ENCODE measurements at places on chromosomes 2 and 18.
A peak's percentile ranks its signal among the peaks of the same experiment; 100 is the strongest.

DNA sequence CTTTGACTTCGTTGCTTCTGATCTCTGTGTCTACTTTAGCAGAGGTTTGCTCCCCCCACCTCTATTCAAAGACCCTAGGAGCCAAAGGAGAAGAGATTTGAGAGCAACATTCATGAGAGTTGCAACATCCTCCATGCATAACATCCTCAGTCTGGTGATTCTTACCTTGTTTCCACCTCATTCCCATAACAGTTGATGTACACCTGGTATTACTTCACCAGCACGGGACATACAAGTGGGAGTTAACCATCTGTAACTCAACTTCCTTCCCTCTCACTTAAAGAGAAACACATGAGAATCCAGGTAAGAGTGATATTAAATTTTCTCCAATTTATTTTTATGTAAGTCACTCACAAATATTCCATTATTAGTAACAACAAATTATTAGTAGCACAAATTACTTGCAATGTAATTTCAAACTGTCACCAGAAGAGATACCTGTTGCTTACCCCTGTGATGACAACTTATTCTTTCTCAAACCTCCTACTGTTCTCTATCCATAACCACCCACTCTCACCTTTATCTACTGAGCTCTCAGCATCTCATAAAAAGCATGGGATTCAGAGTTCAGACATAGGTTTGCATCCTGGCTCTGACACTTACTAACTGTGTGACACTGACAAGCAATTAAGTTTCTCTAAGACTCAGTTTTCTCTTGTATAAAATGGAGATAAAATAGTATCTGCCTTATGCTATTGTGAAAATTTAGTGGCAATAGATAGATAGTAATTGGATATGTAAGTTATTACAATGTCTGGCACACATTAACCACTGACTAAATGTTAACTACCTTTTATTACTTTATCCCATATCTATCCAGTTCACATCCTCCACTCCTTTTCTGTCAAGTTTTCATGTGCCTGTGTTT is 184.6 kb upstream of the SRD5A2 start:
- DNase-seq, result no peak

DNA sequence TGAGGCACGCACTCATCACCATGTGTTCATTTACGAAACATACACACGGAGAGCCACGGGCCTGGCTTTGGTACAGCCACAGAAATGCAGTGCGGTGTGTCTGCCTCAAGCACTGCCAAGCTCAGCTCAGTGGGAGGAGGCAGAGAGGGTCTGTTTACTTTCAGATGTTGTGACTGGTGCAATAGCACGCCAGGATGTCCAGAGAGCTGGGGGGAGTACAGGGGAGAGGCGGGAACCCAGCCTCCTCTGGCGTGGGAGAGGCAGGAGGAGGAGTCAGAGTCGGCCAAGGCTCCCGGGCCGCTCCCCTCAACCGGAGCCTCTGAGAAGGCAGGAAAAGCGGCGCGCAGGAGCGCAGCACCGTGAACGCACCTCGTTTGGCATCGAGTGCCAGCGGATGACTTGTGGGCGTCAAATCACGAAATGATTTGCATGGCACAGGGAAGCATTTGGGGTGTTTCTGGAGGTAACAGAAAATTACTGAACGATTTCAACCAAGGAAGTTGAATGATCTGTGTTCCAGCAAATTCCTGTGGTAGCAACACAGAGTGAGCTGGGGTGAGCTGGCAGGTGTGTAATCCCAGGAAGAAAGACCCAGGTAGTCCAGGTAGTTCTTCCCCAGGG is 143.0 kb downstream of the ZNF516 start:
- peak; percentile 27 for DNase-seq

GRCh38 chr2:10284108-10284870 is 18.4 kb upstream of the HPCAL1 start:
- DNase-seq, result peak; percentile 77

DNA sequence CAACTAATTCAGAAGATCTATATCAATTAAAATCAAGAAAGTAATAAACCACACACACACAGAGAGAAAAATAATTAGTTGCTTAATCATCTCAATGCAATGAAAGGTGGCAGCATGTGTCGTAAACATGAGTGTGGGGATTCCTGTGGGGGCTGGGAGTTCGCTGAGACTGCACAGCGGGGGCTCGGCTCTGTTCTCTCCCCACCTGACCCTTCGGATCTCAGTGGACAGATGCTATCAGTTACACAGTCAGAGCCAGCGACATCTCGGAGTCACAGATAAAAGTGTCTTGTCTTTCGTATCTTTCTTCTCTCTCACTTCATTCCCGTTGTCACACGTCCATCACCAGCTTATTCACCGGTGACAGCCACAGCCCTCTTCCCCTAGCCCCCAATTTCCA is 37.1 kb downstream of the COLEC12 start:
- DNase-seq, result no peak

- DNase-seq, result no peak
These were observed 1.3 kb upstream of the ZNF516 start for GRCh38 chr18:76496194-76496890.

- no peak for DNase-seq
These were observed 38.5 kb upstream of the ATP8B1 start for GRCh38 chr18:57841568-57841967.

GRCh38 chr18:48742706-48743475 is 204.1 kb downstream of the CTIF start:
- peak; percentile 34 for DNase-seq

GRCh38 chr2:136059036-136059472 is 58.9 kb downstream of the CXCR4 start:
- DNase-seq, result no peak

DNA sequence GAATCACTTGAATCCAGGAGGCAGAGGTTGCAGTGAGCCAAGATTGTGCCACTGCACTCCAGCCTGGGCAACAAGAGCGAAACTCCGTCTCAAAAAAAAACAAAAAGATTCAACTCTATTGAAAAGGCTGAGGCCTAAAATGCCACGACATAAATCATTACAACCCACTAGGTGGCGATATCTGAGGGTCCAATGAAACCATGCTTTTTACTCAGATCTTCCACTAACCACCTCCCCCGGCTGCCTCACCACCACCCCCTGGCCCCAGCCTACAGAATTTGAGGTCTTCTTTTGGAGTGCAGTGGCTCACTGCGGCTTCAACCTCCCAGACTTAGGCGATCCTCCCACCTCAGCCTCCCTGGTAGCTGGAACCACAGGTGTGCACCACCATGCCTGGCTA is 57.5 kb downstream of the AP1S3 start:
- DNase-seq, result no peak

DNA sequence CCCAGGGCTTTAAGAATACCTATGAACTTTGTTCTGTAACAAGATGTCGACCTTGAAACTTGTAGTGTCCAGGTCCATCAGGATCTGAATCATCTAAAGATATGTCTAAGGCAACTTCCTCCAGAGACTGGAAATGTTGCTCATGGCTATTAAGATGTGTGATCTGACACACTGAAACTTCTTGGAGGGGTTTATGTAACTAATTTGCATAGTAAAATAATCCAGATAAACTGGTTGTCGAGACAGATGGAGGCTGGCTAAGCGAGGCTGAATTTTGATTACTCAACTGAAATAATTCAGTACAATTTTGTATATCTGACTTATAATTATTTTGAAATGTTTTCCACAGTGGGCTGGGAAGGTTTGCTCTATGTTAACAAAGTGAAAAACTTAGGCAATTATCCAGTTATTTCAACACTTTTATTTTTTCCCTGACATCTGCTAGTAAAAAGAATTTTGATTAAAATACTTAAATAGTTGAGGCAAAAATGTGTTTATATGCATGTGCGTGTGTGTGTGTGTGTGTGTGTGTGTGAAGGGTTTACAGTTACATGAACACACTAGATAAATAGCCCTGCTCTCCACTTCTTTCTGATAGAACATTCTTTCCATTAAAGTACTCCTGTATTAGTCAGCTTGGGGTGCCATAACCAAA is 11.4 kb upstream of the MAP3K20 start:
- DNase-seq, result no peak

DNA sequence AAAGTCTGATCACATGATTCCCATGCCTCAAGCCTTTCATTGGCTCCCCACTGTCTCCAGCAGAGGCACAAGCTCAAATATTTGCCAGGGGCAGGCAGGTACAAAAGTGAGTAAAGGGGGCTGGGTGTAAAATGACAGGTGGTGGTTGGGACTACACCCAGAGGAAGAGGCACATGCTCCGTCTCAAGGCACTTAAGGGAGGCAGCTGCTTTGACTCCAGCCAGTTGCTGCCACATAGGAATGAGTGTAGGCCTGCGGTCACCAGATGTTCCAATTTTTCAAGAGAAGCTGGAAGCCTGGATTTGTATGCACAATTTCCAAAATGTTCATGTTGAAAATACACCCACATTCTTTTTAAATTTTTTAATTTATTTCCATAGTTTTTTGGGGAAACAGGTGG is 164.4 kb downstream of the UPP2 start:
- no peak for DNase-seq

GRCh38 chr2:224151161-224151560 is 112.1 kb upstream of the SERPINE2 start:
- DNase-seq, result no peak

DNA sequence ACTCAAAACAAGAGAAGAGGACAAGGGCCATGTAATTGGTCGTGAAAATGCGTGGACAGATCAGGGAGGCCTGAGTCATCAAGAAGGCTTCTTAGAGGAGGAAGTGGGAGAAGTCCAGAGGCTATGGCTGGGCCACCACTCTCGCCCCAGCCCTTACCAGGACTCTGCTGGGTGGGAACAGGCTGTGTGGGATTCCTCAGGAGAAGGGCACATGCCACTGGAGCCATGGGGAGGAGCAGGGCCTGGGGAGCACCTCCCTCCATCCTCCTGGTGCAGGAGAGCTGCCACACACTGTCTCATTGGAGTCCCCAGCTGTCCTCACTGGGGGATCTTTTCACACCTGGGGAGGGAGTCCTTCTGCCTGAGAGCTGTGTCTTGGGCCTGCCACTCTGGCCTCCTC is 9.4 kb upstream of the RALB start:
- no peak for DNase-seq

- no peak for DNase-seq
These were observed 21.6 kb downstream of the GCKR start for GRCh38 chr2:27518113-27518781.

DNA sequence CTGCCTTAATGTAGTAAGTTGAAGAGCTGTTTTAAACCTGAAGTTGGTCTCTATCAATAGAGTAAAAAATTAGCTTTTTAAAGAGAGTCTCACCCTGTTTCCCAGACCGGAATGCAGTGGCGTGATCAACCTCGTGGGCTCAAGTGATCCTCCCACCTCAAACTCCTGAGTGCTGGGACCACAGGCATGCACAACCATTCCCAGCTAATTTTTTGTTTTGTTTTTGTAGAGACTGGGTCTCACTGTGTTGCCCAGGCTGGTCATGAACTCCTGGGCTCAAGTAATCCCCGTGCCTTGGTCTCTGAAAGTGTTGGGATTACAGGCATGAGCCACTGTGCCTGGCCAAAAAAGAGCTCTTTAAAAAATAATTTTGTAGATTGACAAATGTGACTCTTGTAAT is 40.3 kb downstream of the CRIM1 start:
- DNase-seq, result no peak

GRCh38 chr2:209525834-209526281 is 102.0 kb downstream of the MAP2 start:
- no peak for DNase-seq

- DNase-seq, result no peak
These were observed 16.1 kb downstream of the SERPINB5 start for GRCh38 chr18:63492851-63493250.

- no peak for DNase-seq
These were observed 181.4 kb upstream of the FN1 start for GRCh38 chr2:215617060-215617824.

- no peak for DNase-seq
These were observed 45.2 kb upstream of the NYAP2 start for GRCh38 chr2:225354281-225354774.

GRCh38 chr2:173462892-173463840 is 108.5 kb downstream of the CDCA7 start:
- DNase-seq, result no peak

- DNase-seq, result no peak
These were observed 122.1 kb downstream of the TMEM247 start for GRCh38 chr2:46601328-46601963.

DNA sequence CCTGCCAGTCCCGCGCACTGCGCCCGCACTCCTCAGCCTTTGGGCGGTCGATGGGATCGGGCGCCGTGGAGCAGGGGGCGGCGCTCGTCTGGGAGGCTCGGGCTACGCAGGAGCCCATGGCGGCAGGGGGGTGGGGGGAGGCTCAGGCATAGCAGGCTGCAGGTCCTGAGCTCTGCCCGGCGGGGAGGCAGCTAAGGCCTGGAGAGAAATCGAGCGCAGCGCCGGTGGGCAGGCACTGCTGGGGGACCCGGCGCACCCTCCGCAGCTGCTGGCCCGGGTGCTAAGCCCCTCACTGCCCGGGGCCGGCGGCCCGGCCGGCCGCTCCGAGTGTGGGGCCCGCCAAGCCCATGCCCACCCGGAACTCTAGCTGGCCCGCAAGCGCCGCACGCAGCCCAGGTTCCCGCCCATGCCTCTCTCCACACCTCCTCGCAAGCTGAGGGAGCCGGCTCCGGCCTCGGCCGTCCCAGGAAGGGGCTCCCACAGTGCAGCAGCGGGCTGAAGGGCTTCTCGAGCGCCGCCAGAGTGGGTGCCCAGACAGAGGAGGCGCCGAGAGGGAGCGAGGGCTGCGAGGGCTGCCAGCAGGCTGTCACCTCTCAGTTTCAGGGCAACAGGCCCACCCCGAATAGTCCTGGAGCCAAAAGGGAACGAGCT is 74.1 kb downstream of the PSMG2 start:
- no peak for DNase-seq

DNA sequence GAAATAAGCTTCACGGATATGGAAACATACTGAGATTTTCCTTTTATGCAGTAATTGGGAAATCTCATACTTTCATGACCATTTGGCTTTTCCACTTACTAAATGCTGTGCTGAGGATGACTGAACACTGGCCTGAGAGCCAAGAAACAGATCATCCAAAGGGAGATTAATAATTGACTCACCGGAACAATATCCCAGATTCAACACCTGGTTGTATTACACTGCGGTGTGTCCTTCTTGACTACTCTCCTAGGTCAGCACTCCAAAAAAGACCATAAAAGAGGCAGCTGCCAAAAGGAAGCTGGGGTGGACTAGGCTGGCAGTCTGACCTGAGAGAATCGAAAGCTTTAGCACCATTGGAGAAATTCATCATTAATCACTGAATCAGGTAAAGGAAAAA is 469.1 kb downstream of the CBLN2 start:
- no peak for DNase-seq

DNA sequence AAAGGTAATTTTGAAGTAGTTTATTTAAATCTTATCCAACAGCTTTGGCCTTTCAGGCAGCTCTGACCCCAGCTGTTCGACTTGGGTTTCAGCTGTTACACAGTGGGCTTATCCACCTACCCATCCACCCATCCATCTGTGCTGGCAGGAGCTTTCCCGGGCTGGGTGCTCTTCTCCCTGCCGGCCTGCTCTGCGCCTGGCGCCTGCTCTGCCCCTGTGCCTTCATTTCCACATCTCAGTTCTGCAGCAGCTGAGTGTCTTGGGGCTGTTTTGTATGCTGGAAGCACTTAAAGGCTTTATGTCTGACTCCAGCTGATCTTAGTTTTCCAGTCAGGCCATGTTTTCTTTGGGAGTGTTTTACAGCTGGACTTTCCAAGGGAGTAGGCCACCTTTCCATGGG is 24.2 kb downstream of the LDLRAD4 start:
- no peak for DNase-seq
